ENCODE measurements at places on chromosomes 3 and 15.

DNA sequence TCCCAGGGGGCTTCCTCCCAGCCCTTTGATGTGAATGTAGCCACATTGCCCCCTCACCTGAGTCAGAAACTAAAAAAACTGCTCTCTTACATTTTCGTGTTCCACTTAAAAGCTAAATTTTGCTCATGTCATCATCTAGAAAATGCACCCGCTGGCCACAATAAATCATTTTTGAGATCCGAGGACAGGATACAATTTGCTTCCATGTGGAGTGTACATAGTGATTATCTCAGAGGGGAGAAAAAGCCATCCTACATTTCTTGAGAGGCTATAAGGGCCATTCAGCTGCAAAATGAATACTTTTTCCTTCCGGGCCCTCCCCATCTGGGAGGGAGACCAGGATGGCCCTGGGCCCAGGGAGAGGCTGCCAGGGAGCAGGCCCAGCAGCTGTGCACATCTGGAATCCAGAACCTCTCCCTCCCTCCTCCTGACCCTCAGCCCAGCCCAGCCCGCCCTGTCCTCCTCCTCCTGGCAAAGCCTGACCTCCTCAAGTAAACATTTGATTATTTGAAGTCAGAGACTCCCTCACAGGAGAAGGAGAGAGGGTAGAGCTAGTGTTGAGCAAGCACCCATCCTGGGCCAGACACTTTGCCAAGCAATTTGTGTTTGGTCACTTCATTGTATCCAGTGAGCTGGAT, 59.1 kb downstream of the CORO2B start:
- DNase-seq, result no peak

DNA sequence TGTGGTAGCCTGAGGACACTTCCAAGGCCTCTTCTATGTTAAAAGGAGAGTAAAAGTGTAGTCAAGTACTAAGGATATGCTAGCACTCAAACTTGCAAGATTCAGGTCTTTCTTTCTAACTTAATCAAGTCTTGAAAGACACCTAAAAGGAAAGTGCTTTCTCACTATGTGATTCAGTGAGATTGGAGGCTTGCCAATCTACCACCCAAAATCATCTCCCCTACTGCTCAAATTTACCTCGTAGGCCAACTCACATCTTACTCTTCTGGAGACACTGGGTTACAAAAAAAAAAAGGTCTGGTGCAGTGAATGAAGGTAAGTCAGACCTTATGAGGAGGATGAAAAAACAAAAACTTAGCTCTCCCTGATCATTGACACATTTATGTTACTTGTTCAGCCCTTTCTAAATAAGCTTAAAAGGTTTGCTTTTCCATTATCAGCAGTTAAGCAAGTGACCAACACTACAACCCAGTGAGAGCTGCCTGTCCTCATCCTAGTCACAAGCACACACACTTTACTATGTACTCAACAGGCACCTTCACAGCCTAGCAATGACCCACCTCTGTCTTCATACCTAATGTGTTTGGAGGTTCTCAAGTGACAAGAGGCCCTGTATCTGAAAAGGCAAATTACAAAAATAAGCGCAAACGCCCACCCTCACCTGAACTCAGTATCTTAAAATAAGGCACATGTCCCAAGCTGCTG, 19.6 kb downstream of the SUMF1 start:
- DNase-seq, result no peak

DNA sequence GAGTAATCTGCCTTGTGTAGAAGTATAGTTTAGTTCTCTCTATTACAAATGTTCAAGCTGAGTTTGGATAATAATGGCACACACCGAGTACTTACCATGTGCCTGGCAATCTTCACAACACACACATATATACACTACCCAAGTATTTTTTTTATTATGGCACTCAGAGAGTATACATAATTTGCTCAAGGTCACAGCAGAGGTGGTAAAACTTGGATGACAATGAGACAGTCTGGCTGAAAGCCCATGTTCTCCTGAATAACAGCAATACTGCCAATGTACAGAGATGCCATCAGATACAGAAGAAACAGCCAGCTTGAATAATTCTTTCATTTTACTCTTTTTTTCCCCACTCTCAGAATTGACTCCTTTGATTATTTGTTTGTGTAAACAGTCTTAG, 460.0 kb downstream of the CNTN6 start:
- no peak for DNase-seq

DNA sequence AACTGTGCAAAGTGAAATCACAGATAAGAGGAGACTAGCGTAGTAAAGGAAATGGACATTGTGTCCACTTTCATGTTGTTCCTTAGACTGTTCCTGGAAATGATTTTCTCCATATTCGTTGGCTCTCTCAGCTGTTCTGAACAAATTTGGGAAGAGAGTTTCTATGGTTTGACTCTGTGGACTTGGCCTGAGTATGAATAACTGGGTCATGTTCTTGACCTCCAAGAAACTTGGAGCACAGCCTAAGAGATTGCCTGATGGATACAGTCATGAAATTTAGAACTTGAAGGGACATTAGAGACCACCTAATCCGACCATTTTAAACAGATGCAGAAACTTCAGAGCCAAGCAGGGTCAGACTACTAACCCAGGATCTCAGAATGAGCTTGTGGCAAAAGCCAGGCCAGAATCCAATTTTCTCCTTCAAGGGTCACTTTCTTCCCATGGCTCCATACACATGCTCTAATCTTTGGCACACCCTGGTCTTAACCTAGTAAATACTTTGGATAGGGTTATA, 430.4 kb downstream of the RBMS3 start:
- no peak for DNase-seq

DNA sequence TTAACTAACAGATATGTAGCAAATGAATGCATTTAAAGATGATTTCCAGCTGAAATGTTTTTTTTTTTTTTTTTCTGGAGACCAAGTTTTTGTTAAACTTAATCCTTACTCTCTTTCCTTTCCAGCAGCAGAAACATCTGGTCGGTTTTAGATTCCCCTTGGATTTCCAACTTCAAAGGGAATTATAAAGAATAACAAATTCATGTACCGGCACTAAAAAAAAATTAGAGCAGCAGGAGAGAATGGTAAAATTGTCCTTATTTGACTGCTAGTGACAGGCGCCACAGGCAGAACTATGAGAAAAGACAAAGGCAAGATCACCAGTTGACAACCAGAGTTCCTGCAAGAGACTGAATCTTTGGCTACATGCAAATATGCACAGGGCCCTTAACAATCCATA, 393.3 kb downstream of the TIGIT start:
- DNase-seq, result no peak

GRCh38 chr3:81105789-81106488, 655.5 kb downstream of the GBE1 start:
- DNase-seq, result no peak
